Naive B cell (primary cell): ENCODE measurements at places on chromosomes 7 and 10. TPM values are rescaled to one million over a fixed set of nuclear protein-coding genes. Genes with fewer than 3 reads are reported as not detected.

DNA sequence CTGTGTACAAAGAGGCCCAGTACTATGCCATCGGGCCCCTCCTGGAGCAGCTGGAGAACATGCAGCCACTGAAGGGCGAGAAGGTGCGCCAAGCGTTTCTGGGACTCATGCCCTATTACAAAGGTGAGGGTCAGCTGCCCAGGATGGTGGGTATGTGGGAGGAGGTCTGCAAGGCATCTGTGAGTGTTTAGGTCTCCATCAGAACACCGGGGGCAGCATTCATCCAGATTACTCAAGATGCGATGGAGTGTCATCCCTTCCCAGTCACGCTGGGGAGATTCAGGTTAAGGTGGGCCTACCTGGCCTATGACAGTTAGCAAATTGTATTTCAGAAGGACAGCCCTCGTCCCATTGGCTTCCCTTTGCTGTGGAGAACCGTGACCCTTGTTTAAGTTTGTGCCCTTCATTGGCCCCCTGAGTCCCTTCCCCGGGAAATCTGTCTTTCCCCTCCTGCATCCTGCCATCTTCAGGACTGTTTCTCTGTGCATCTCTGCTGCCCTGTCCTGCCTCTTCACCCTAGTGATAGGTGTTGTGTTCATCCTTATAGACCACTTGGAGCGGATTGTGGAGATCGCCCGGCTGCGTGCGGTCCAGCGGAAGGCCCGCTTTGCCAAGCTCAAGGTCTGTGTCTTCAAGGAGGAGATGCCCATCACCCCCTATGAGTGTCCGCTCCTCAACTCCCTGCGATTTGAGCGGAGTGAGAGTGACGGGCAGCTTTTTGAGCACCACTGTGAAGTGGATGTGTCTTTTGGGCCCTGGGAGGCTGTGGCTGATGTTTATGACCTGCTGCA is 9.8 kb downstream of the KCTD7 start:
- H3K4me1 ChIP-seq: peaks cover 28% of the 10 kb centered on the region
- H3K36me3 ChIP-seq: peaks cover 21% of the 10 kb centered on the region
- no peak overlapping the region for H3K27ac ChIP-seq
- DNase-seq: no peak

GRCh38 chr7:92873776-92874175 is 37.4 kb upstream of the CDK6 start:
- H3K4me3 ChIP-seq: no peak overlapping the region
- no peak overlapping the region for H3K27ac ChIP-seq
- no peak for DNase-seq
- H3K4me1 ChIP-seq: no peaks in the 10 kb centered on the region
- peaks cover under 1% of the 10 kb centered on the region for H3K36me3 ChIP-seq

DNA sequence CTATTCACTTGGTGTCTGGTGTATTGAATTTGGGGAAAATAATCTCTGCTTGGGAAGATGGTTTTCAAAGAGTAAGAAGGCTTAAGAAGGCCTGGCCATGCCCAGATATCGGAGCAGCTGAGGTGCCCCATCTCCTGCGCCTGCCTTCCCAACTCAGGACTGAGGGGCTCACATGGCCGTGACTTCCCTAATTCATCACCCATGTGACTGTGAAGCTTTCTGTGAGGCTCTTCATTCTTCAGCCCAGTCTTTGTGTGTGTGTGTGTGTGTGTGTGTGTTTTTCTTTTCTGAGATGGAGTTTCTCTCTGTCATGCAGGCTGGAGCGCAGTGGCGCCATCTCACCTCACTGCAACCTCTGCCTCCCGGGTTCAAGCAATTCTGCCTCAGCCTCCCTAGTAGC is 53.2 kb downstream of the PROSER2 start:
- H3K27me3 ChIP-seq: no peaks in the 10 kb centered on the region
- H3K36me3 ChIP-seq: no peaks in the 10 kb centered on the region
- no peak overlapping the region for H3K27ac ChIP-seq
- H3K4me3 ChIP-seq: no peak overlapping the region

GRCh38 chr10:51203359-51203758 is 129.1 kb downstream of the PRKG1 start:
- H3K4me3 ChIP-seq: no peak overlapping the region
- H3K27ac ChIP-seq: no peak overlapping the region
- no peaks in the 10 kb centered on the region for H3K27me3 ChIP-seq
- DNase-seq: no peak

- no peak overlapping the region for H3K27ac ChIP-seq
- H3K4me1 ChIP-seq: no peaks in the 10 kb centered on the region
- no peak for DNase-seq
- peaks cover 19% of the 10 kb centered on the region for H3K36me3 ChIP-seq
- peaks cover 39% of the 10 kb centered on the region for H3K27me3 ChIP-seq
Measured at GRCh38 chr10:14459665-14460064, 128.9 kb upstream of the FRMD4A start.

DNA sequence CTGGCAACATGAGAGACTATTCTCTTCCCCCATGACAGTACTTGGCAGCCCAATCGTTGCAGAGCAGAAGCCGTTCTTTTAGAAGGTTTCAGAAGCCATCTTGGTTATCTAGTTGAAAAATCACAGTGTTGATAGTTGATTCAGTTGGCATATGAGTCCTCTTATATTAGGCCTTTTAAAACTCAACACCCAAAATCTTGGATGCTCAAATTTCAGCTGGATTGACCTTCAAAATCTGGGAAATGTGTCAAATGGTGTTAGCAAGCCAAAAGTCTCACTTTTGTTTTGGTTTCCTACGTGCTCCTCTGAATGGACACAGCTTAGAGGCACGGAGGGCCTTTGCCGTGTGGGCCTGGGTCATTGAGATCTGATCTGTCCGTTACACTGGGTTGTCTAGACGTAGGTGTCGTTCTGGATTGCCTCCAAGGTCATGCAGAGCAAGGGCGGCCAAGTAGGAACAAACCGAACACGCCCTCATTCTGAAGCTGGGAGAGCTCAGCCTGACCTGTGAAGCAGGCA is 59.3 kb upstream of the BMPER start:
- no peak overlapping the region for H3K4me3 ChIP-seq
- no peak for DNase-seq
- no peaks in the 10 kb centered on the region for H3K36me3 ChIP-seq

GRCh38 chr10:132616996-132617736 is 79.6 kb downstream of the INPP5A start:
- H3K36me3 ChIP-seq: peaks cover 17% of the 10 kb centered on the region
- H3K27ac ChIP-seq: no peak overlapping the region
- H3K4me1 ChIP-seq: peaks cover 23% of the 10 kb centered on the region
- DNase-seq: no peak

Gene IL6
- polyA plus RNA-seq: 6.1 TPM

Gene GIMAP4
- polyA plus RNA-seq: 2.2 TPM

Gene VENTX
- 0.21 TPM for polyA plus RNA-seq

Gene BAG3
- 0.83 TPM for polyA plus RNA-seq

Gene XRCC2
- not detected for polyA plus RNA-seq

Gene IDI2
- polyA plus RNA-seq: not detected
